ENCODE measurements at places on chromosomes 1 and 21. TPM values are rescaled to one million over a fixed set of nuclear protein-coding genes. Genes with fewer than 3 reads are reported as not detected.

- DNase-seq: no peak
Observed at GRCh38 chr21:41835711-41836154, 43.4 kb downstream of the PRDM15 start.

GRCh38 chr1:10084045-10084444, 51.3 kb downstream of the UBE4B start:
- no peak for DNase-seq

- DNase-seq: no peak
Observed at GRCh38 chr1:243980471-243980870, 70.6 kb upstream of the ZBTB18 start.

DNA sequence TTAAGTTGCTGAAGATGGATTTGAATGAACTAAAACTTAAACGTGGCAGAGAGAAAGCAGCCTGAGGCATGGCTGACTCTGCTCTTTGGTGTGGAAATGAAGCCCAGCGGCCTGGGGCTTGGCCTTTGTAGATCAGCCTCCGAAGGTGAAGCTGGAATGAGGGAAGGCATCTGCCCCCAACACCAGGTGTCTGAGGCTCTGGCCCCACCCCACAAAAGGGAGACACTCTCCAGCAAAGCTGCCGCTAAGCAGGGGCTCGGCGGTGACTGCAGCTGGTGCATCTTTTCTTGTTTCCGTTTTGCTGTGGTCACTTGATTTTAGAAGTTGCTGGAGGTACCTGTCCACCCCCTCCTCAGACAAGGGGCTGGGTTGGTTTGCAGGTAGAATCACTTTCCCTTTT, 38.2 kb upstream of the NID1 start:
- DNase-seq: no peak

DNA sequence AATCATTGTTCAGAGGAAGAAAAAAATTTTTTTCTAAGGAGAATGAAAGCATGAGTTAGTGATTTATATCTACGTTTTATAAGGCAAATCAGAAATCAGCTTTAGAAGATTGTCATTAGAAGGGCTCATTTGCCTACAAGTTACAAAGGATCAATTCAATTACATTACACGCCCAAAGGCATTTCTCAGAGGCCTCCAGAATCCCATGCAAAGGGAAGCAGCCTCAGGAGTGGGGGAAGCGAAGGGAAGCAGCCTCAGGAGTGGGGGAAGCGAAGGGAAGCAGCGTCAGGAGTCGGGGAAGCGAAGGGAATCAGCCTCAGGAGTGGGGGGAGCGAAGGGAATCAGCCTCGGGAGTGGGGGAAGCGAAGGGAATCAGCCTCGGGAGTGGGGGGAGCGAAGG, 206.2 kb downstream of the GREM2 start:
- no peak for DNase-seq

Gene ANKRD34A
- 0.65 TPM for total RNA-seq

Gene SLC19A2
- total RNA-seq: 9.1 TPM

Gene HTR6
- not detected for total RNA-seq

Gene EXTL2
- total RNA-seq: 7.4 TPM

Gene SLC26A9
- total RNA-seq: 0.05 TPM
